ENCODE measurements at places on chromosomes 4 and X. TPM values are rescaled to one million over a fixed set of nuclear protein-coding genes. Genes with fewer than 3 reads are reported as not detected.

GRCh38 chr4:106149026-106149425 lies 167.0 kb downstream of the TBCK start:
- H3K36me3 ChIP-seq = no peaks in the 10 kb centered on the region
- DNase-seq = no peak

PNCK gene
- total RNA-seq = 0.98 TPM

DNA sequence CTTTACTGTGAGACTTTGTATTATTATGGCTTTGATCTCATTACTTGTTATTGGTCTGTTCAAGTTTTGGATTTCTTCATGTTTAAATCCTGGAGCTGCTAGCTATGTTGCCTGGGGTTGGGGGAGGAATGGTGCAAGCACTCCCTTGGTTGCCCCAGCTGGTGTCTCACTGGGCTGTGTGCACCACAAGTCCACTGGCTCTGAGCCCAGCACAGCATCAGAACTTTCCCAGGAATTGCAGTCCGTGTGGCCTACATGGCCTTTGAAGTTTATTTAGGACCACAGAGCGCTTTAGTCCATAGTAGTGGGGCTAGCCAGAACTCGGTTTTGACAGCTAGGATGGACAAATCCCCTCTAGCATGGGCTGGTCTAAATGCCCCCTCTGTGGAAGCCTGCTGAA lies 278.8 kb upstream of the RPS6KA3 start:
- H3K4me1 ChIP-seq = no peaks in the 10 kb centered on the region
- H3K36me3 ChIP-seq = no peaks in the 10 kb centered on the region
- DNase-seq = no peak
- H3K27ac ChIP-seq = no peak overlapping the region
- H3K4me3 ChIP-seq = no peak overlapping the region
- H3K27me3 ChIP-seq = no peaks in the 10 kb centered on the region

DNA sequence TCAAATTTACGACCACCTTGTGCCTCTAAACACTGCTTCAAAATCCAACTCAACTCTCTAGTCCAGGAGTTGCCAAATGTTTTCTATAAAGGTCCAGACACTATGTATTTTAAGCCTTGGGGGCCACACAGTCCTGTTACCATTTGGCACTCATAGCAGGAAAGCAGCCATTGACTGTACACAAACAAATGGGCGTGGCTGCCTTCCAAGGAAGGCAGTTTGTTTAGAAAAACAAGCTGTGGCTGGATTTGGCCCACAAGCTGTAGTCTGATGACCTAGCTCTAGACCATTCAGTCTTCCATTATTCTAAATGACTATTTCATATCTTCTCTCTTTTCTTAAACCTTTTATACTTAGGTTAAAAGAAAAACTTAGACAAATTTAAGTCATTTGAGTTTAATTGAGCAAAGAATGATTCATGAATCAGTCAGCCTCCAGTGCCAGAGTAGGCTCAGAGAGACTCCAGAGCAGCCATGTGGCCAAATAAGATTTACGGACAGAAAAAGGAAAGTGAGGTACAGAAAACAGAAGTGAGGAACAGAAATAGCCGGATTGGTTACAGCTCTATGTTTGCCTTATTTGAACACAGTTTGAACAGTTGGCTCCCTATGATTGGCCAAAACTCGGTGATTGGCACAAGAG lies 825.8 kb upstream of the LCORL start:
- no peaks in the 10 kb centered on the region for H3K4me1 ChIP-seq
- no peak overlapping the region for H3K4me3 ChIP-seq
- no peak for DNase-seq
